Stimulated activated CD8-positive, alpha-beta memory T cell treated with anti-CD3 and anti-CD28 coated beads, Interleukin-2, amount 100 ng/mL, for 48 hours (primary cell): ENCODE measurements at places on chromosomes 16 and 17.

GRCh38 chr17:68100000-68100641, 64.6 kb downstream of the KPNA2 start:
- DNase-seq: no peak

DNA sequence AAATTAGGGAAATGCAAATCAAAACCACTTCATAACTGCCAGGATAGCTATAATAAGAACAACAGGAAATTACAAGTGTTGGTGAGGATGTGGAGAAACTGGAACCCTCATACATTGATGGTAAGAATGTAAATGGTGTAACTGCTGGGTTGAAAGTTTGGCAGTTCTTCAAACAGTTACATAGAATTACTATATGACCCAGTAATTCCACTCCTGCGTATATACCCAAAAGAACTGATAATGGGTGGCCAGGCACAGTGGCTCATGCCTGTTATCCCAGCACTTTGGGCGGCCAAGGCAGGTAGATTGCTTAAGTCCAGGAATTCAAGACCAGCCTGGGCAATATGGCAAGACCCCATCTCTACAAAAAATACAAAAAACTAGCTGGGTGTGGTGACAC, 4.5 kb upstream of the CMTM4 start:
- no peak for DNase-seq

DNA sequence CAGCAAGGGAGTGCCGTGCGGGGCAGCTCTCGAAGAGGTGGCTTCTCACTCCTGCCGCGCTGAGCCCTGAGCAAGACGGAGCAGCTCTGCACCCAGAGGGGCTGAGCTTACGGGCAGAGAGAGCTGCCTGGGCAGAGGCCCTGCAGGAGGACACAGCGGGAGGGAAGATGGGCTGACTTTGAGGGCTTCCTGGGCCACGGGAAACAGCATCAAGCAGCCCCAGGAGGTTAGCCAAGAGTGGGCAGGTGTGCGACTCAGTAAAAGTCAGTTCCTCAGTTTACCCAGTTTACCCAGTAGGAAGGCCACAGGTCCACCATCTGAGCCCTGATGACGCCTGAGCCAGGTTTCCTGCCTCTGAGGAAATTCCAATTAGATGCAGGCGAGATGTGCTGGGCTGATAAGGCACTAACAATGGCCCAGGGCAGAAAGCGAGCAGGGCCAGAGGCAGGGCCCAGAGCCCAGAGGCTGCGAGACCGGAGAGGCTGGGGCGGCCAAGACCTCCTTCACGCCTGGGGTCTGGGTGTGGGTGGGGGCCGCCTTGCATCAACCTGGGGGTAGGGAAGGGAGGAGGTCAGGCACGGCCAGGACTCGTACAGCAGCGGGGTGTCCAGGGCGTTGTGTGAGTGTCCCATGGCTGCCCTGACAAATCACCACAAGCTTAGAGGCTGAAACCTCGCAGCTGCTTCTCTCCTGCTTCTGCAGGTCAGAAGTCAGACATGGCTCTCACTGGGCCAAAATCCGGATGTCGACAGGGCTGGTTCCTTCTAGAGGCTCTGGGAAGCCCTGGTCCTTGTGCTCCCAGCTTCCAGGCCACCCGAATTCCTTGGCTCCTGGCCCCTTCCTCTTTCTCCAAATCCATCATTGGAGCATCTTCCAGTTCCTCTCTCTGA, 32.0 kb upstream of the CIBAR2 start:
- DNase-seq: no peak

DNA sequence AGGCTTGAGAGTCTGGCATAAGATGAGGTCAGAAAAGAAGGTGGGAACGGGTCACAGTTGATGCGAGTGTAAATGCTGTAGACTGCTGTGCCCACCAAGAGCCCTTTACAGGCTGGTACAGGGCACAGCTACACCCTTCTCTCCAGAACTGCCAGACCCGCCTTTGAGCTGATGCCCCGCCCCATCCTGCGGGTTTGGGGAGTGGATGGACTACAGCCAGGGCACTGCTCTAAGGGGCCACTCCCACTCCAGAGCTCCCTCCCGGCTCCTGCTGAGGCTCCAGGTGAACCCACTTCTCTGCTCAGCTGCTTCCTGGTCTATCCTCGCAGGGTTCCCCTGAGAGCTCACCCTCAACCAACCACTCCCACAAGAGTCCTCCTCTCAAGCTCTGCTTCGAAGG, 12.3 kb downstream of the MEIOB start:
- DNase-seq: no peak

DNA sequence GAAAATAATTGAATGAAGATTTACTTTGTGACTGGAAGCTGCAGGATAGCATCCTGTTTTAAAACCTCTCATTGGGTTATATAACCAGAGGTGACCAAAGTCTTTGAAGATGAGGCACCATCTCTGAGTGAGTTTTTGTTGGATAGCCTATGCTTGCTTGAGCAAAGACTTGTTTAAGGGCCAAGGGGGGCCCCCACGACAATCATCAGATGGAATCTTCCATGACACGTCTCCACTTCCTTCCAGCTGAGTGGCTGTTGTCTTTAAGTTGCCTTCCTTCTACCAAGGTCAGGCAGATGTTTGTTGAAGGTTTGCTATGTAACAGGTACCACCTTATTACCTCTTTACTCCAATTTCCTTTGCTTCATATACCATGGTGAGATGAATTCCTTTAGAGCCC, 188.8 kb downstream of the PRKCA start:
- DNase-seq: no peak

- no peak for DNase-seq
These were observed 557.4 kb upstream of the PSMD7 start for GRCh38 chr16:73739049-73739769.

GRCh38 chr17:57603546-57603945, 141.6 kb downstream of the CCDC182 start:
- no peak for DNase-seq

- DNase-seq: no peak
These were observed 57.2 kb downstream of the C16orf82 start for GRCh38 chr16:27123795-27124409.
